ENCODE measurements at places on chromosomes 1 and 21. TPM values are rescaled to one million over a fixed set of nuclear protein-coding genes. Genes with fewer than 3 reads are reported as not detected.

GRCh38 chr1:31883357-31883942 is 54.7 kb downstream of the PTP4A2 start:
- no peak for DNase-seq
- H3K4me3 ChIP-seq, result no peak overlapping the region
- no peak overlapping the region for H3K27ac ChIP-seq
- no peaks in the 10 kb centered on the region for H3K36me3 ChIP-seq
- H3K27me3 ChIP-seq, result no peaks in the 10 kb centered on the region

DNA sequence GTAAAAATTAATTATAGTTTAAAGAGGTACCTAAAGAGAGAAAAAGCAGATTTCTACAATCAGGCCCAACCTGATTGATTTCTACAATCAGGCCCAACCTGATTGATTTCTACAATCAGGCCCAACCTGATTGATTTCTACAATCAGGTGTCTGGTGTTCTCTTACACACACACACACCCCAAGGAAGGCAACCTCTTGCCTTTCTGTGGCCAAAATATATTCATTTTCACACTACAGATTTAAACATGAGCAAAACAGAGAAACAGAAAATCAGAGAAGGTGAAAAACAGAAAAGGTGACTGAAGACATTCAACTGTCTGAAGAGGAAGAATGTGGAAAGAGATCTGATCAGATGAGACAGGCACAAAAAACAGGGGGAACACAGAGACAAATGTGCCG is 104.5 kb downstream of the SMYD2 start:
- peaks cover 32% of the 10 kb centered on the region for H3K36me3 ChIP-seq
- no peak for DNase-seq
- no peaks in the 10 kb centered on the region for H3K4me1 ChIP-seq
- no peaks in the 10 kb centered on the region for H3K27me3 ChIP-seq
- H3K27ac ChIP-seq, result no peak overlapping the region

- no peak for DNase-seq
- H3K4me3 ChIP-seq, result no peak overlapping the region
- H3K27ac ChIP-seq, result no peak overlapping the region
- H3K36me3 ChIP-seq, result no peaks in the 10 kb centered on the region
- peaks cover 7% of the 10 kb centered on the region for H3K4me1 ChIP-seq
These were observed 105.1 kb downstream of the ROR1 start for GRCh38 chr1:63878932-63879331.

DNA sequence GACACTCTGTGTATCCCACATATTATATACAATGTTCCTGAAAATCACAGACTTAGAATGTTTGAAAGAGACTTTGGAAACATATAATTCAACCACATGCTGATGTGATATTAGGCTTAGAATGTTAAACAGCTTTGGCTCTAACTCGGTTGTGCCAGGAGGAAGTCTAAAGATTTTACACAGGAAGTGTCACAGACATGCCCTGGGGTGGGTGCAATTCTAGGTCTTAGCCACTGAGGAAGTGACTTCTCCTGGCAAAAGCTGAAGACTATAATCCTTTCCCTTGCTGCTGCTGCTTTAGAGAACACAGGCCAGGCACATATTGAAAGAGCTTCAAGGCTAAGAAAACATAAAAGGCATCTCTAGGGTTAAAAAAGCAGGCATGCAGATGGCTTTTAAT is 51.0 kb downstream of the RPL5 start:
- no peaks in the 10 kb centered on the region for H3K27me3 ChIP-seq
- no peak for DNase-seq
- H3K4me1 ChIP-seq, result peaks cover 6% of the 10 kb centered on the region
- no peak overlapping the region for H3K27ac ChIP-seq
- H3K4me3 ChIP-seq, result no peak overlapping the region

DNA sequence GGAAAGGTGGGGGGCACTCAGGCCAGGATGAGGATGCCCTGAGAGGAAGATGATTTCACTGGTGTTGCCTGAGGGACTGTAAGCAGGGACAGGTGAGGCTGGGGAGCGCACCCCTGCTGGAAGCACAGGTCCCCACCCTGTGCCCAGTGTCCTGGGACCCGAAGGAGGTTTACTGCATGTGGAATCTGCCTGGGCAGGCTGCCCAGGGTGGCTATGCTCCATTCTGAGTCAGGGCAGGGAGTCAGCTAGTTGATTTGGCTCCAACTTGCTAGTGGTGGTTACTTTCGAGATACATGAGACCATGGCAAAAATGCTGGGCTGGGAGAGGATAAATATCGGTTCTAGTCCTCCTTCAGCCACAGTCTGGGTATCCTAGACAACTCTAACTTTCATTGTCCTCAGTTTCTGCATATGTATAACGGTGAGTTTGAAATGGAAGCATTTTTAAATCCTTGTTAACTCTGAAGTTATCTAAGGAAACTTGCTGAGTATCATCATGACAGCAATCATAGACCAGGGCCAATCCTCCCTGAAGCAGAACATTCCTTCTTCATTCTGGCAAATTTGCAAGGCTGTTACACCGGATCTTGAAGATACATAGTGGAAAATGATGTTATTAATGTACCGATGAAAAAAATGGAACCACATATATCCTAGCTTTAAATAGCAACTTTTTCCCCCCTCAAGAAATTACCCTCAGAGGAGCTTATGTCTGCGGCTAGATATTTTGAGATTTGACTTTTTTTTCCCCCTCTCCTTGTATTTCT is 7.7 kb downstream of the TLR5 start:
- DNase-seq, result no peak
- H3K4me3 ChIP-seq, result no peak overlapping the region
- no peaks in the 10 kb centered on the region for H3K27me3 ChIP-seq
- H3K27ac ChIP-seq, result peak overlapping the region; percentile 69
- no peaks in the 10 kb centered on the region for H3K36me3 ChIP-seq
- H3K4me1 ChIP-seq, result peaks cover 52% of the 10 kb centered on the region

GRCh38 chr1:35598895-35599294 is 25.8 kb downstream of the TFAP2E start:
- H3K36me3 ChIP-seq, result peaks cover 45% of the 10 kb centered on the region
- no peak for DNase-seq
- no peak overlapping the region for H3K27ac ChIP-seq

DNA sequence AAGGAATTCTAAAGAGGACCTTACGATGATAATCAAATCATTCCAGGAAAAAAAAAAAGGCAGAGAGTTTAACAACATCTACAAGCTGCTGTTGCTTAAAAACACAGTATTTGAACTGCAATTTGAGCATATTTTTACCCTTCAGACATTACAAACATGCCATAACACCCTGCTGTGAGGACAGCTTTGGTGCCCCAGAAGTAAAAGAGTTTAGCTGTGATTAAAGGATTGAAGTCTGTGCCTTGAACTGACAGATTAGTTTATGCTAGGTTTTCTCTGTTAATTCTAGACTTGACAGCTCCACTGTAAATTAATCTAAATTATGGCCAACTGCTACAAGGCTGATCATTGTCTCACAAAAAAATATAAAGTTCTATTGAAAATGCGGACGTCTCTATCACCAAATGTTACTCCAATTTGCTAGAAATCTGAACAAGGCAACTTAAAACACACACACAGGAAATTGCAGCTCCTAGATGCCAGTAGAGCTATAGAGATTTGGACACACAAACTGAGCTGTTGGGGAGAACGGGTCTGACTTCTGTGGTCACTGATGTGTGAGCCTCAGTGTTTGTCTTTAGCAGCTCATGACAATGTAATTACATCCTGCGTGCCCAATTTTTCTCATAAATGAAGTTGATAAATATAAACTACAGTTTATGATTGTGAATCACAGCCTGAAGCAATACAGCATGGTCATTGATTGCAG is 217.9 kb downstream of the NTNG1 start:
- no peaks in the 10 kb centered on the region for H3K36me3 ChIP-seq
- no peaks in the 10 kb centered on the region for H3K27me3 ChIP-seq
- no peak overlapping the region for H3K4me3 ChIP-seq
- H3K4me1 ChIP-seq, result no peaks in the 10 kb centered on the region

DNA sequence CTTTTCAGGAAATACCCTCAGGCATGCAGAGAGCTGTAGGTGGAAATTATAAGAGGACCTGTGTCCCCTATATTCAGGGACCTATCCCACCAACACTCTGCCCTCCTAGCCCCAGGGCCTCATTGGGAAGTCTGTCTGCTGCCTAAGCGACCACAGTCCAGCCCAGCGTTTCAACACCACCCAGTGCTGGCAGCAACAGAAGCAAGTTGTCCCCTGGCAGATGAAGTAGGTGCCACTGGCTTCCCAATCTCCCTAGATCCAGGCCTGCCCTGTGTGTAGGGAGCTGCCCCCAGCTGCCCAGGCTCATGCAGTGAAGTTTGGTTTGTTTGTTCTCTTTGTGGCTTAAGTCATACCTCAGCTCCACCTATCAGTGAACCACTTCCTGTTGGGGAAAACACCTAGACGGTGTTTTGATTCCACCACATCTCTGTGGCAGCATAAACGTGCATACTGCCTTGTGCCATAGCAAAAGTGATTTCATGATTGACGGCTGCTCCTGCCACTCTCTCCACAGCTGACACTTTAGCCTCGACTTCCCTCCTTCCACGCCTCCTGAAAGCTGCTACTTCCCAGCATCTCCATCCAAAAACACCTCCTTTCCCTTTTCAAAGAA is 8.1 kb upstream of the LEFTY1 start:
- no peak for DNase-seq
- H3K4me3 ChIP-seq, result no peak overlapping the region
- H3K4me1 ChIP-seq, result peaks cover 12% of the 10 kb centered on the region
- H3K27me3 ChIP-seq, result no peaks in the 10 kb centered on the region

GRCh38 chr1:247434005-247434404 is 18.0 kb downstream of the NLRP3 start:
- no peak for DNase-seq
- no peaks in the 10 kb centered on the region for H3K27me3 ChIP-seq
- H3K4me3 ChIP-seq, result no peak overlapping the region
- H3K36me3 ChIP-seq, result no peaks in the 10 kb centered on the region
- H3K27ac ChIP-seq, result no peak overlapping the region

GRCh38 chr1:90919190-90919719 is 102.6 kb downstream of the ZNF644 start:
- H3K36me3 ChIP-seq, result peaks cover 30% of the 10 kb centered on the region
- peaks cover 18% of the 10 kb centered on the region for H3K4me1 ChIP-seq

GRCh38 chr1:197170538-197170937 is 24.1 kb upstream of the ASPM start:
- no peaks in the 10 kb centered on the region for H3K27me3 ChIP-seq
- H3K4me1 ChIP-seq, result no peaks in the 10 kb centered on the region
- DNase-seq, result no peak
- H3K27ac ChIP-seq, result no peak overlapping the region
- no peak overlapping the region for H3K4me3 ChIP-seq
- peaks cover 28% of the 10 kb centered on the region for H3K36me3 ChIP-seq

- H3K27ac ChIP-seq, result no peak overlapping the region
- H3K4me3 ChIP-seq, result no peak overlapping the region
- H3K36me3 ChIP-seq, result no peaks in the 10 kb centered on the region
- no peaks in the 10 kb centered on the region for H3K4me1 ChIP-seq
These were observed 6.7 kb upstream of the TSEN15 start for GRCh38 chr1:184044603-184045376.

GRCh38 chr1:21534674-21535378 is 25.6 kb downstream of the ALPL start:
- peaks cover 40% of the 10 kb centered on the region for H3K4me1 ChIP-seq
- H3K27me3 ChIP-seq, result peaks cover 4% of the 10 kb centered on the region
- no peak overlapping the region for H3K4me3 ChIP-seq
- no peak for DNase-seq
- H3K27ac ChIP-seq, result no peak overlapping the region
- no peaks in the 10 kb centered on the region for H3K36me3 ChIP-seq

DNA sequence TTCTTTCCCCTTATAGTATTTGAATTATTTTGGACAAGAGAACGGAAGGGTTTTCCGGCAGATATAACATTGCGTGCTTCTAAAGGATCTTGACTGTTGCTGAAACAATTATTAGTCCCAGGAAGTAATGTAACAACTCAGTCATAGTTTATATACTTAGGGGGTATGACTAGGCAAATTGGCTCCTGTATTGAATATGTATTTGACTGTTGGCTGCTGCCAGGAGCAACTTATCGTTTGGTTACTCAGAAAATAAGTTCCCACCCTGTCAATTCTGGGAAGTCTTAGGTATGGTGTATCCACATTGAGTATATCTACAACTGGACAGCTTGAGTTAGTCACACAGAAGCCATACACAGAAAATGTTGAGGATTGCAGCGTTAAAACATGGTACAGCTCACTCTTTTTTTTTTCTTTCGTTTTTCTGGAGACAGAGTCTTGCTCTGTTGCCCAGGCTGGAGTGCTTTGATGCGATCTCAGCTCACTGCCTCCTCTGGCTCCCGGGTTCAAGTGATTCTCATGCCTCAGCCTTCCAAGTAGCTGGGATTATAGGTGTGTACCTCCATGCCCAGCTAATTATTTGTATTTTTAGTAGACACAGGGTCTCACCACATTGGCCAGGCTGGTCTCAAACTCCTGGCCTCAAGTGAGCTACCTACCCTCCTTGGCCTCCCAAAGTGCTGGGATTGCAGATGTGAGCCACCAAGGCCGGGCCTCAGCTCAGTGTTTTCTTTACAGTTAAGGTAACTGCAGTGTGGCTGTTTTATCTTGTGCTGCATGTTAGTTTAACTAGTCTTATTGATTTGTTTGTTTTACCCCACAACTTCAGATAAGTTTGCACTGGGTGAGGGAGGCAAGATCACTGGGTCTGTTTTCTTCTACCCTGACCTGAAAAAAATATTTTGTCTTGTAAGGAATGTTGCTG is 10.2 kb downstream of the SMAP2 start:
- H3K36me3 ChIP-seq, result no peaks in the 10 kb centered on the region
- H3K4me3 ChIP-seq, result peak overlapping the region; percentile 2
- no peaks in the 10 kb centered on the region for H3K27me3 ChIP-seq
- peak overlapping the region; percentile 91 for H3K27ac ChIP-seq

GRCh38 chr1:152967201-152967600 is 3.2 kb upstream of the SPRR4 start:
- H3K36me3 ChIP-seq, result no peaks in the 10 kb centered on the region
- DNase-seq, result no peak
- no peaks in the 10 kb centered on the region for H3K4me1 ChIP-seq
- no peak overlapping the region for H3K27ac ChIP-seq

- no peak overlapping the region for H3K27ac ChIP-seq
- H3K4me3 ChIP-seq, result no peak overlapping the region
- H3K4me1 ChIP-seq, result peaks cover 36% of the 10 kb centered on the region
- DNase-seq, result no peak
- no peaks in the 10 kb centered on the region for H3K27me3 ChIP-seq
These were observed 129.4 kb upstream of the EDN2 start for GRCh38 chr1:41613689-41614574.

Gene GLIS1
- total RNA-seq, result not detected

Gene ELAPOR1
- total RNA-seq, result 24.4 TPM

Gene TSTD1
- 63.2 TPM for total RNA-seq

Gene TNNT2
- 6.4 TPM for total RNA-seq

Gene OR2AK2
- total RNA-seq, result not detected
